B cell (primary cell): ENCODE measurements at places on chromosomes 5 and 9.

GRCh38 chr9:94514722-94515121 lies 40.2 kb upstream of the PCAT7 start:
- DNase-seq = no peak

- DNase-seq = no peak
These were observed 273.1 kb upstream of the PIK3R1 start for GRCh38 chr5:67942421-67942820.

GRCh38 chr5:67215519-67216471 lies 19.2 kb upstream of the CD180 start:
- DNase-seq = peak; percentile 95

DNA sequence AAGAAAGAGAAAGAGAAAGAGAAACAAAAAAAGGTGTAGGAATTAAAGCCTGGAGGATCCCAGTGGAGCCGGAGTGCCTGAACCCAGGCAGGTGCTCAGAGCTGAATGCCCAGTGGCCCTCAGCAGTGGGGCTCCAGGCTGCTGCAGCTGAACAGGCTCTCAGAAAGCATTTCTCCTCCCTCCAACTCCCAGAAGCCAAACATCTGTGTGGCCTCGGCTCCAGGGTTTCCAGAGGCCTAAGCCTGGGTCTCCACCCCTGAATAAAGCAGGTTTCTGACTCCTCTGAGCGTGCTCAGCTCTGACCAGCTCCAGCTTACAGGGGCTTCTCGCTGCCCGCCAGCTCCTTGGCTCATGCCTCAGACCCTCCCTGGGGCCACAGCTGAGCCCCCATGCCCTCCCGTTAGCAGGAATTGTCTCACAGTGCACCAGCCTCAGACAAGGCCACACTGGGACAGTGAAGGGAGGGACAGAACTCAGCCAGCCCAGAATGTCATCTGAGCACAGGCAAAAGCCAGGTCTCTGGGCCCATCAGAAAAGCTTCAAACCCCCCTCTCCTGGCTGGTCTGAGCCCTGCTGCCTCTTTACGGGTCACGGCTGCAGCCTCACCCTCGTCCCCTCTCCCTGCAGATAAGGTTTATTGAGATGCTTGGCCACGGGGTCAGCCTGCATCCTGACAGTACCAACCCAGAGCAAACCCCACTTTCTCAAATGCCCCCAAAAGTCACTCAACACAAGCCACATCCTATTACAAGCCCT lies 114.4 kb upstream of the PPP1R26 start:
- no peak for DNase-seq

- DNase-seq = no peak
These were observed 225.7 kb downstream of the FSTL4 start for GRCh38 chr5:133386662-133387061.

DNA sequence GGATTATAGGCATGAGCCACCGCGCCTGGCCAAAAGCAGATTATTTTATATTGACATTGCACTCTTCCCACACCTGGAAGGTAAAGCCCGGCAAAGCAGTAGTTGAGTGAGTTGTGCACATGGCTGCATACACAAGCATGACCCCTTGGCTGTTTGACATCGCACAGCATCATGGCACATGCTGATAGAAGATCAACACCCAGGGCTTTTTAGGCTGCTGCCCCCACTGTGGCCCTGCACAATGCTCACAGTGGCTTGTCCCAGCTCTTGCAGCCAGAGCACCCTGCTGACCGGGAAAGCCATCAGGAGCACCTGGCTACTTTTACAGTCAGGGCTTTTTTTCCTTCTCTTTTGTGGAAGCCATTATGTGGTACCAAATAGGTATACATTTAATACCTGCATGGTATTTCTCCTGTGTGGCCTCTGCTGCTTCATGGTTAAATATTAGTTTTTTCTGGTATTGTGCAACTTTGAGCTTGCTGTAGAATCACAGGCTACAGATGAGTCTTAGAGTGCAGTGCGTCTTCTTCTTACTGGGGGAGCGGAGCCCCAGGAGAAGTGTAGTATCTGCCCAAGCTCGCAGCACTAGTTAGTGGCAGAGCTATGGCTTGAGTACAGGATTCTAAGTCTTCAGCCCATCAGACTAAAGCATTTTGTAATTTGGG lies 264.5 kb downstream of the AOPEP start:
- no peak for DNase-seq

- DNase-seq = no peak
These were observed 627 bp downstream of the ARRDC1 start for GRCh38 chr9:137606005-137606621.

- DNase-seq = no peak
These were observed 432.9 kb downstream of the TLE4 start for GRCh38 chr9:80004714-80005113.

DNA sequence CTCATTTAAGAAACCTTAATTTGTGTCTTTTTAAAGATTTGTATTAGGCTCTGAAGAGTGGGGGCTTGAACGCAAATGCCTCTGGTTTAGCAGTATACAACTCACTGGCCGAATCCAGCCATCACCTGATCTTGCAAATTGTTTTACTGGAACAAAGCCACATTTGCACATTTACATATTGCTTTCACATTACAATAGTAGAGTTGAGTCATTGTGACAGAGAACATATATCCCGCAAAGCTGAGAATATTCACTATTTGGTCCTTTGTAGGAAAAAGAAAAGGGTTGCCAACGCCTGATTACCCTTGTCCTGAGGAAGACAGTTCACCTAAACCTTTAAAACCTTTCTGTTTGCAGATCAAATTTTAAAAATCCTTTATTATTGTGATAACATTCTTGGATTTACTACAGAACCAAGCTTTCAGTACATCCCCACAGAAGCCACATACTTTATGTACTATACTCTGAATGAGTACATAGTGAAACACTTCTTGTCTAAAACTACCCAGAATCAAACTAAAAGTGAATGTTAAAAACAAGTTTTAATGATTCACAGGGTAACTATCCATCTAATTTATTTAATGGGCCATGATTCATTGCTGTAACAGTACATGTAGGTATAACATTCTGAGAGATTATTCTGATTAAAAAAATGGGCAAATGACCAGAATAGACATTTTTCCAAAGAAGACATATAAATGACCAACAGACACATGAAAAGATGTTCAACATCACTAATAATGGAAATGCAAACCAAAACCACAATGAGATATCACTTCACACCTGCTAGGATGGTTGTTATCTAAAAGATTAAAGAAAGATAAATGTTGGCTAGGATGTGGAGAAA lies 161.0 kb downstream of the SLC25A46 start:
- no peak for DNase-seq
